HuH-7.5 (cell line): ENCODE measurements at places on chromosomes 16 and 17.
A peak's percentile ranks its signal among the peaks of the same experiment; 100 is the strongest.

DNA sequence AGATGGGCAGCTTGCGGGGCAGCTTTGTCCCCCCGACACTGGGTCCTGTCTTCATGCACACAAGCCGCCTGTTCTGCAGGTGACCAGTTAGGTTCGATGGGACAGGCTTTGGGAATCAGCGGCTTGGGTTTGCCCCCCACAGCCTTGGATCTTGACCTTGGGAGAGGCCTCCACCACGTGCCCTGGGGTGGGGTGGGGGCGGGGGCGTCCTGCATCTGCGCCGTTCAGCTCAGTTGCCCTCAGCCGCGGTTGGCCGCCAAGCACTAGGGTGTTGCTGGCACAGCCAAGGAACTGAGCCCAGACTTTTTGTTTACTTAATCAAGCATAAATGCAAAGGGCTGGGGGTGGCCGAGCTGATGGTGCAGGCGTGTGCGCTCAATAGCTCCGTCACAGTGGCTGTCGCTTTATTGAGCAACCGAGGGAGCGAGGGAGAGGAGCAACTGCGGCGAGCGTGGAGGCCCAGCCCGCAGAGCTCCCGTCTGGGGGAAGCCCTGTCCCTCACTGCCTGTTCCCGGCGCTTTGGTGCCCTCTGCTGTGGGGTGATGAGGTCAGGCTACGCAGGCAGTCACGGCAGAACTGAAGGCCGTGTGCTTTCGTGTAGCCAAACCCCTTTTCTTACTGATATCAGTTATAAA, 33.9 kb downstream of the JPH3 start:
- peak; percentile 99 for DNase-seq

DNA sequence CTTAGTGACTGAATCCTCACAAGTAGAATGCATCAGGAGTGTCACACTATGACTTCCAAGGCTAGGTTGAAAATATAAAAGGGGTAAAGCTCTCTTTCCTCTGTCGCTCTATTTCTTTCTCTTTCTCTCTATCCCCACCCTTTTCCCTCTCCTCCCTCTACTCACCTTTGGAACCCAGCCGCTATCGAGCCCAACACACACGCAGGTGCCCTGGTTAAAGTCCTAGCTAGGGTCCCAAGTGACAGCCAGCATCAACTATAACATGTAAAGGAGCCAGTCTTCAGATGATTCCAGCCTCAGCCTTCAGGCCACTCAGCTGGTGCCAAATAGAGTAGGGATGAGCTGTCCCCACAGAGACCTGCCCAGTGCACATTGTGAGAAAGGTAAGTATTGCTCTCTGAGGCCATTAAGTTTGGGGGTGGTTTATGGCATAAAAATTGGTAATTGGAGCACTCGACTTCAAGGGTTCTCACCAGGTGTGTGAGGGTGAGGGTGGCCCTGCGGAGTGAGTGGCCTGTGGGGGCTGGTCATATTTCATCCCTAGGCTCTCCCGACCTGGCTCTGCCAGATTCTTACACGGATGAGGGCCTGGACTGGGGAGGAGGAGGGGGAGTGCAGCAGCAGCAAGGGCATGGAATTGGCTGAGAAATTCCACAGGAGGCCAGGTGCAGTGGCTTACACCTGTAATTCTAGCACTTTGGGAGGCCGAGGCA, 14.9 kb upstream of the C16orf54 start:
- DNase-seq = no peak

DNA sequence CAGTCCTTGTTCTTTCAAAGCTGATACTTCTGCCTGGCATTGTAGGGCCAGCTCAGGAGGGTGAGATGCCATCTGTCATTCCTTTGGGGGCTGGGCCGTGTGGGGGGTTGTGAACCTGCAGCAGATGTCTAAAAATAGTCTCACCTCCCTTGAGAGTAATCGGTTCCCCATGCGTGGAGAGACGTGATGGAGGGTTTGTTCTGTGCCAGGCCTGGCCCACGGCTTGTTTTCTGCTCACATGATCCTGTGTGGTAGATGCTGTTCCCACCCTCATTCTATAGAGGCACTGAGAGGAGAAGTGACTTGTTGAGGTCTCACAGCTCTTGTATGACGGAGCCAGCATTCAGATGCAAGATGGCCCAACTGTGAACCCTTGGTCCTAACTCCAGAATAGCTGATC, 4.6 kb downstream of the IRF8 start:
- no peak for DNase-seq

DNA sequence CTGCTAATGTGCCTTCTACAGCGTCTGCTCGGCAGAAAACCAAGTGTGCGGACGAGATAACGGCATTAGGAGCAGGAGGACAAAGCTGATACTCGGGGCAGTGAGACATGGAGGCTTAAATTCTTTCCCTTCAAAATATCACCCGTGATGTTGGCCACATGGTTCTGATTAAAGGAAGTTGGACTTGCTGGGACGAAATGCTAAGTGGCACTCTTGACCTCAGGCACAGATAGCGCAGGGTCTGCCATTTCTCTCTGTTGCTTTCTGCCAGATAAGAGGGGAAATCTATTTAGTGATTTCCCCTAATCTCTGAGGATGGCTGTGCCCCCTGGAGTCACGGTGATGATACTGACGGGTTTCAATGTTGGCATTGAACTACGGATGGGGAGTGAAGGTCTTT, 509.6 kb upstream of the EEF2KMT start:
- no peak for DNase-seq

DNA sequence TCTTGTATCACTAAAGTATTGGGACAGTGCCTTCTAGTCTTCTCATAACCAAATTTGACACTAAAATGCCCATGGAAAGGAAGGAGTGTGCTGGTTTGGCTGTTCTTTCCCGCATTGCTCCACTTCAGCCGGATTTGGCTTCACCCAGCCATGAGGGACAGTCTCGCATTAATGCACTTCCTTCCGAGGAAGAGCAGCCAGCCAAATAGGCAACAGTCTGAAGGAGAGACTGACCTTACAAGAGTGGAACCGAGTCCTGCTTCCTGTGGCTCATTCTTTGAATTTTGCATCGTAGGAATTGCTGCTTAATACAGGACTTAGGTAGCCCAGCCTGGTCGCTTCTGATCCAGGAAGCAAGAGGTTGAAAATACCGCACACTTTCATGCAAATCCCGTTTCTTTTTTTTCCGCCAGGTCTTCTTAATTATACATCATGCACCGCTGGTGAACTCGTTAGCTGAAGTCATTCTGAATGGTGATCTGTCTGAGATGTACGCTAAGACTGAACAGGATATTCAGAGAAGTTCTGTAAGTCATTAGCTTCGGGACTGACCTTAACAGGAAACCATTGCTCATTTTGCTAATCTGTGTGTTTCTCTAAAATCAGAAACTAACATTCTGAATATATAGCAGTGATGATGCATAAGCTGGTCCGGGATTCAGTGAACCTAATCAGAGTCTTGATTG, 38.2 kb downstream of the CLEC16A start:
- no peak for DNase-seq

DNA sequence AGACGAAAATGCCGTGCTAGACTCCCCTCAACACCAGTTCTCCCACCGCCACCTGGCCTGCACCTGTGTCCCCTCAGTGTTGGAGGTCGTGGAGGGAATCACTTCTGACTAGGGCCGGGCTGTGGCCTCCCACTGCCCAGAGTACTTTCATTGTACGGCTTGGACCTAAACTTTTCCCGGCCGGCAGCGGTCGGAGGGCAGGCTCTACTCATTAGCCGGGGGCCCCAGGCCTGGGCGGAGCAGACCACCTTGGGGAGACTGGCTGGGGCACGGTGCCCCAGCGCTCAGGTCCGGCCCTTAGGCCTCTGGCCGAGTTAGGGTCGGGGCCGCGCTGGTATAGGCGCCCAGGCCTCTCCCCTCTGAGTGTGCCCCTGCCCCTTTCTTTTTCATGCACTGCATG, 639 bp downstream of the CLDN6 start:
- no peak for DNase-seq

DNA sequence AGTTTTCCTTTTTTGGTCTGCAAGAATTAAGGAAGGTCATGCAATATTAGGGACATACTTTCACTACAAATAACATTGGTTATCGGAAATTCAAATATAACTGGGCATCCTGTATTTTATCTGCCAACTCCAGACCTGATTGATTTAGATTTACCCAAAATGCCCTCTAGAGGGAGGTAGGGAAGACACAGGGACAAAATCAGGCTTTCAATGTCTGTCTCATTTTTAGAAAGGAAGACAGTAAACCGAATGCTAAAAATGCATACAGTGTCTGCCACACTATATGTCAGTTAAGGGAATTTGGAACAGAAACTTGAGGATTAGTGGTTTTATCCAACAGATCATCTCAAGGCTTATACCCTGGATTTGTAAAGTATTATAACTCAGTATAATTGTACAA, 161.7 kb upstream of the SOX9 start:
- peak; percentile 15 for DNase-seq
